ENCODE measurements at places on chromosomes 6 and 20. TPM values are rescaled to one million over a fixed set of nuclear protein-coding genes. Genes with fewer than 3 reads are reported as not detected.

DNA sequence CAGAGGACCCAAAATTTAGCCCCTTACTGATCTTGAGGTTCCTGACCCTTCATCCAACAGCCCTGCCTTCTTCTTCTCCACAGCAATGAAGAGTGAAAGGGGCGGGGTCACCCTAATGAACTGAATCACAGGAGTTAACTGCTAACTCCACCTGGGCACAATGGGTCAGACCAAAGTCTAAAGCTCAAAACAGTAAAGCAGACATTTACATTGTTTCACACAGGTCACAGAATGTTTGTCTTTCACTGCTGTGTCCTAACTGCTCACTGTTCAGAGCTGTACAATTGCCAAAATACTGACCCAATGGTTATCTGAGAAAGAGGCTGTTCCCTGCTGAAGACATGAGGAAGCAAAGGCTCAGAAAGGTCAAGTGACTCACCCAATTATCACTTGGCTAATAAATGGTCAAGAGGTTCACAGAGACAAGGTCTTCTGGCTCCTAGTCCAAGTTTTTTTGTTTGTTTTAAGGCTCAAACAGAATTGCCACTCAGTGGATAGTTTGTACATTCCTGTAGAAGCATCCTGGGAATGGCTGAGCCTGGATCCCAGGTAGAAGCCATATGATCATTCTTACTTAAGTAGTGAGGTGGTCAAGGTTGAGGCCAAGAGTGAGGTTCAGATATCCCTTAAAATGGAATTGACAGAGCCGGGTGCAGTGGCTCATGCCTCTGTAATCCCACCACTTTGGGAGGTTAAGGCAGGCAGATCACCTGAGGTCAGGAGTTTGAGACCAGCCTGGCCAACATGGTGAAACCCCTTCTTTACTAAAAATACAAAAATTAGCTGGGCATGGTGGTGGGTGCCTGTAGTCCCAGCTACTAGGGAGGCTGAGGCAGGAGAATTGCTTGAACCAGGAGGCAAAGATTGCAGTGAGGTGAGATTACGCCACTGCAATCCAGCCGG is 35.1 kb upstream of the FAM83C start:
- no peak overlapping the region for H3K4me3 ChIP-seq
- peaks cover 29% of the 10 kb centered on the region for H3K4me1 ChIP-seq
- H3K36me3 ChIP-seq, result no peaks in the 10 kb centered on the region
- no peaks in the 10 kb centered on the region for H3K27me3 ChIP-seq
- peak overlapping the region; percentile 68 for H3K27ac ChIP-seq

DNA sequence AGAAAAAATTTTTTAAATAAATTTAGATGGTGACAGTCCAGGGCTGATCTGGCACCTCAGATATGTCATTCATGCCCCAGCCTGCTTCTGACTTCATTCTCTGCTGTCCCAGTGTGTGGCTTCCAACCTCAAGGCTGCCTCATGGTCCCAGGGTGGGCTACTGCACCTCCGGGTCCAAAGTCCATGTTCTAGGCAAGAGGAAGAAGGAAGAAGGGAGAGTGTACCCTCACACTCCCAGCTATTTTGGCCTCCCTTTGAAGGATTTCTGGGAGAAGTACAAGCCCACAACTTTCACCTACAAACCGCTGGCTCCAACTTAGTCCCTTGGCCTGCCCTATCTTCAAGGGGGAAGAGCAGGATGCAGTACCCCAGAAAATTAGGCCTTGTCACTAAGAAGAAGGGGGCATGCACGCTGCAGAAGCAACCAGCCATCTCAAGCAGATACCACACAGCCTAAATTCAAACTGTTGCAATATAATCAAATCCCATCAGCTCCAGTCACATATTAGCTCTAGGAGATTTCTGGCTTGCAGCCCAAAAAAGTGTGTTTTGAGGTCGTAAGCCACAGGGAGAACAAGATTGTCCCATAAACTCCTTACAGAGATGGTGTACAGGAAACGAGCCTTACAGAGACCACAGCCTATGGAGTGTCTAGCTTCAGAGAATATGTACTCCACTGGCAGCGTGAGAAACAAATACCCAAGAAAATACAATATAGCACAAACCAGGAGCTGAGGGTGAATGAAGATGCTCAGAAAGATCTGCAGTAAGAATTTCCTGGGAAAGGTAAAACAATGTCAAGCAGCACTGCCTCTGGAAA is 906 bp upstream of the BTN3A2 start:
- no peak for DNase-seq
- H3K4me3 ChIP-seq, result peak overlapping the region; percentile 31

DNA sequence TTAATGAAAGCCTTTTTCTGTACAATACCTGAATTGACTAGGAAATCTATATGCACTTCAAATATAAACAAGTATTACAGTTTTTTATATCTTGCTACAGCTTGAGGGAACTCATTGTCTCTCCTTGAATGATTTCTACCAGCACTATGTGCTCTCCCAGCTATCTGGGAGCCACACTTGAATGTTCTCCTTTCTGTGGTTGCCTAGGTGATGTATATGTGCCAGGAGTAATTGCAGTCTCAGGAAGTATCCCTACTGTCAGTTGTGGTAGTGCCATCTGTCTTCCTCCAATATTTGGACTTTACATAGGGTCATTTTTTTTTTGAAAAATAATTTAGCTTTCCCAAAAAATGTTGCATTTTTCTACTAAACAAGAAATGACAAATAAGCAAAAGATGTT is 288.0 kb upstream of the PLCB4 start:
- H3K36me3 ChIP-seq, result no peaks in the 10 kb centered on the region
- no peaks in the 10 kb centered on the region for H3K4me1 ChIP-seq
- no peak overlapping the region for H3K27ac ChIP-seq
- no peak overlapping the region for H3K4me3 ChIP-seq
- H3K27me3 ChIP-seq, result no peaks in the 10 kb centered on the region
- no peak for DNase-seq

DNA sequence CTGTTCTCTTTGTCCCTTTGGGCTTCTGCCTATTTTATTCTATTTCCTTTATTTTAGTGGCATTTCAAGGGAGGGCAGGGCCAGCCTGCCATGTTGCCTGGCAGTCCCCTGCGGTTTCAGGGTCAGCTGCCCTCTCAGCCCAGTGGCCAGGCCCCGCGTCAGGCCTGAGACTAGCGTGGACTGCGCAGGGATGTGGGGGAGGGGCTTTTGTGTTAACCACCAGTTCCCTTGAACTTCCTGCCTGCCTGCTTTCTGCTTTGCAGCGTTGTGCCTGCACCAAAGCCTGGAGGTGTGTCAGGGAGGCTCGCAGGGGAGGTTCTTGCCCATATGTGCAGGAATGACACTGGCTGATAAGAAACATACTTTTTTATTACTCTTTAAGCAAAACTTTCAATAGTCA is 157.6 kb downstream of the SLC35B3 start:
- H3K27ac ChIP-seq, result no peak overlapping the region
- H3K4me3 ChIP-seq, result no peak overlapping the region
- no peaks in the 10 kb centered on the region for H3K36me3 ChIP-seq
- no peaks in the 10 kb centered on the region for H3K27me3 ChIP-seq

DNA sequence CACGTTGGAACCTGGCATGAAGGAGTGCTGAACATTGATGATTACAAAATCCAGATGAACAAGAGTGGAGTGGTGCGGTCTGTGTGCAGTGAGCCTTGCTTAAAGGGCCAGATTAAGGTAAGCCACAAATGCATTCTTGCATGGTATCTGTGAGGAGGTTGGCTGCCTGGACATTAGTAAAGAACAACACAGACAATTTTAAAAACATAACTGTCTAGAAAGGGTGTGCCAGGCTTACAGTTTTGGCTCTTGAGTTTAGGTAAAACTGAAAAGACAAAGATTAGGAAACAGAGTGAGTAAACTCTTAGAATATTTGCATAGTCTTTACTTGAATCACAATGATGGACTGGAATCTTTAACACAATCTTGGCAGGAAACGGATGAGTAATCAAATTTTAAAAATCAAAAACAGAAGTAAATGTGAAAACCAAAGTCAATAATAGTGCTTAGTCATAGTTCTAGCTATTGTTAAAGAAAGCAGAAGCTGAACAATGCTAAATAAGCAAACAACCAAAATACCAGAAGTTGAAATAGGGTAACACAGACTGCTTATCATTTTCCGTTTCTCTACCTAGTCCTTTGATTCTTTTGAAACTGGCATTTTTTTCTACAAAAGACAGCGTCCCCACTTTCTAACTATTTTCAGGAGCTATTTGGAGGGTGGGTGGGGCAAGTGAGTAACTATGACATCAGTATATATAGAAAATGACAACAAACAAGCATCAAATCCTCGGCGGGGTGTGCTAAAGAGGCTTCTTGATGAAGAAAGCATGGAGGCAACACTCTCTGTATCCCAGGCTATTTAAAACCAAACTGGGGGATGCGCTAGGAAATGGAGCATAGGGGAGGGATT is 185.8 kb upstream of the RAB32 start:
- no peaks in the 10 kb centered on the region for H3K36me3 ChIP-seq
- DNase-seq, result no peak
- no peaks in the 10 kb centered on the region for H3K27me3 ChIP-seq
- no peak overlapping the region for H3K4me3 ChIP-seq
- no peaks in the 10 kb centered on the region for H3K4me1 ChIP-seq
- no peak overlapping the region for H3K27ac ChIP-seq

- no peak overlapping the region for H3K4me3 ChIP-seq
- no peak overlapping the region for H3K27ac ChIP-seq
- no peaks in the 10 kb centered on the region for H3K36me3 ChIP-seq
- no peaks in the 10 kb centered on the region for H3K4me1 ChIP-seq
- H3K27me3 ChIP-seq, result no peaks in the 10 kb centered on the region
- DNase-seq, result no peak
Measured at GRCh38 chr20:37305079-37305478, 15.6 kb downstream of the MANBAL start.

DNA sequence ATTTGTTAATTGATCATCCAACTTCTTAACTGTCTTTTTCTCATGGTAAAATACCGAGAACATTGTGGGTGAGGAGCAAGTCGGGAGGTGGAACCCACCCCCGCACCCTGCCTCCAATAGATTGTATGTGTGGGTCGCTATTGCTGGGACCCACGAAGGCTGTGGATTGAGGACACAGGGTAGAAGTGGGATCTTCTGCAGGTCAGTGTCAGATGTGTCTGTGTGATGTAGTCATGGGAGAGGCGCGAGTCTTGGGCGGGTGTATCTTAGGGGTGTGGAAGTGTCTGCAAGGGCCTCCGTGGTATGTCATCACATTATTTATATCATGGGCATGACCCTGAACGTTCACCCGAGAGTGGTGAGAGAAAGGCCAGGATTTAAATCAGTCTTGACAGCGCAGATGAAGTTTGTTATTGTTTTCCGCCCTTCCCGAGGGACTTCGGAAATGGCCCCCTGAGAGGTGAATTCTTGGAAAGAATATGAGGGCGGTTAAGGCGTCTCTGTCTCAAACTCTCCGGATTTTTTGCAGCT is 472 bp upstream of the PAQR8 start:
- H3K36me3 ChIP-seq, result no peaks in the 10 kb centered on the region
- H3K4me3 ChIP-seq, result peak overlapping the region; percentile 88
- peak overlapping the region; percentile 78 for H3K27ac ChIP-seq
- peaks cover 8% of the 10 kb centered on the region for H3K4me1 ChIP-seq
- no peaks in the 10 kb centered on the region for H3K27me3 ChIP-seq

- H3K4me1 ChIP-seq, result no peaks in the 10 kb centered on the region
- no peak for DNase-seq
- H3K27ac ChIP-seq, result no peak overlapping the region
- H3K27me3 ChIP-seq, result no peaks in the 10 kb centered on the region
- no peaks in the 10 kb centered on the region for H3K36me3 ChIP-seq
Measured at GRCh38 chr6:30283761-30284160, 43.0 kb upstream of the TRIM39 start.

- no peak overlapping the region for H3K27ac ChIP-seq
- H3K4me1 ChIP-seq, result no peaks in the 10 kb centered on the region
- no peak overlapping the region for H3K4me3 ChIP-seq
- no peaks in the 10 kb centered on the region for H3K27me3 ChIP-seq
- no peak for DNase-seq
- H3K36me3 ChIP-seq, result no peaks in the 10 kb centered on the region
Measured at GRCh38 chr6:39200498-39201020, 28.7 kb downstream of the KCNK5 start.

EDN1 gene
- 1.8 TPM for total RNA-seq

SMOC2 gene
- total RNA-seq, result 16.4 TPM

TEAD3 gene
- total RNA-seq, result 14.3 TPM

MOCS3 gene
- 5.7 TPM for total RNA-seq

LAMP5 gene
- total RNA-seq, result 0.72 TPM

L3MBTL3 gene
- 15.8 TPM for total RNA-seq

MAVS gene
- 43.5 TPM for total RNA-seq
